NK-92 treated with Interleukin-12 subunit alpha and Interleukin-12 subunit beta, amount 100 ng/mL, for 24 hours (cell line): ENCODE measurements at places on chromosomes 7 and 10.

GRCh38 chr7:153445641-153446040 is 606.6 kb upstream of the DPP6 start:
- DNase-seq, result no peak

GRCh38 chr10:114714281-114714741 is 56.2 kb upstream of the ABLIM1 start:
- no peak for DNase-seq

GRCh38 chr7:117152213-117153007 is 170.4 kb downstream of the WNT2 start:
- no peak for DNase-seq

- DNase-seq, result no peak
These were observed 138.8 kb downstream of the CFAP58 start for GRCh38 chr10:104492329-104492940.

- DNase-seq, result no peak
These were observed 213.6 kb downstream of the DGKI start for GRCh38 chr7:137633133-137633532.

- DNase-seq, result no peak
These were observed 4.2 kb downstream of the CYTH3 start for GRCh38 chr7:6268023-6268900.

- no peak for DNase-seq
These were observed 26.6 kb upstream of the DDC start for GRCh38 chr7:50591480-50592438.

DNA sequence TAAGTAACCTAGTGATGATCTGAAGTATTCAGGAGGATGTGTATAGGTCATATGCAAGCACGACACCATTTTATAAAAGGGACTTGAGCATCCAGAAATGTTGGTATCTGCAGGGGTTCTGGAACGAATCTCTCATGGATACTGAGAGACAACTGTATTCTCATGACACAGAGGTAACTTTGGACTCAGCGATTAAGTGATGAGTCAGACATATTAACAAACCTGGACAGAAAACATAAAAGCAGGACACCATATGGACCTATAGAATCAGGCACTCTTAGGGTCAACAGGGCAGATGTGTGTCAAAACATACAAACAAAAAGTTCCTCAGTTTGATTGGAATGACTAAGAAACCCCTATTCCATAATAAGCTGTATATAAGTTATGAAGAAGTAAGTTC is 248.1 kb downstream of the ANKRD7 start:
- no peak for DNase-seq

DNA sequence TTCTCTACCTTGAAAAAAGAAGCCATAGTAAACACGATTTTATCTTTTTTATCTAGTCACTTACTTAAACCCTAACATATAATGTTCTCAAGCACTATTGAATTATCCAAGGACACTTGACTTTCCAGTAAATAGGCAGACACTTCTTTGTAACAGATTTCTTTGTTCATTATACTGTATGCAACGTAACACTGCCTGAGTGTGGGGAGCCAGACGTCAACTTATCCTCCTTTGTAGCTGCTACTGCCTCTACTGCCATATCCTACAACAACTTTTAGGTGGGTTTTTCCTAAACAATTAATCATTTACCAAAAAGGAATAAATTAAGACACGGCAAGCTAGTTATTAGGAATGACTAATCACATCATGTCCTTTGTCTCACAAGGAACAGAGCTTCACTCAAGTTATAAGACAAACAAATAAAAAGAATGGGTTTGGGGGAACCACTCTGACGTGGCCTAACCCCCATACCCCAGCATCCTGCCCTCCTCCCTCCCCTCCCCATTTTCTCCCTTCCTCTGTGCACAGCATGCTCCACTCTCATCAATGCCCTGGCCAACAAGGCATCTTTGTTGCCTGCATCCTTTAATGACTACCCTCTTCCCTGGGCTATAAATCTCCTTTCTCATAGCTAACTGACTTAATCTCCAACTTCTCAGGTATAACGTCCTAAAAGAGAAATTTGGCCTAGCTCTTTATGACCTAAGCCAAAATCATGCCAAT is 43.3 kb downstream of the DOCK4 start:
- DNase-seq, result no peak

- DNase-seq, result no peak
These were observed 33.6 kb upstream of the DNMBP start for GRCh38 chr10:100043344-100043743.

- no peak for DNase-seq
These were observed 65.3 kb downstream of the CUZD1 start for GRCh38 chr10:122780391-122780790.

GRCh38 chr7:33742521-33742920 is 162.8 kb upstream of the BMPER start:
- no peak for DNase-seq

DNA sequence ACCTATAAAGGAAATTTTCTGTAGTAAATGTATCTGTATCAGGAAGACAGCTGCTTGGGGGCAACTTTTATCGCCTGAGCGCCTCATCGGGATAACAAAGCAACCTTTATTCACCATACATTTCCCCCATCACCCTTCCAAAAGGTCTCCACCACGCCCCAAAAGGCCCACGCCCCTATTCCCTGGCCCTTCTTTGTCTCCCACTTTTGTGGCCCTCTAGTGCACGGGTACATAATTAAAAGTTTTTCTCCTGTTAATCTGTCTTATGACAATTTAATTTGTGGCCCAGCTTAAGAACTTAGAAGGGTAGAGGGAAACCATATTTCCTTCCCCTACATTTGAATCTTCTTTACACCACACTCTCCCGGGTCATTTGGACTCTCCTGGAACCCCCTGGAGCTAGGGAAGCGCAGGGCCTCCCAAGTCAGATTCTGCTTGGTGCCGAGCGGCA is 625 bp downstream of the RP9 start:
- DNase-seq, result no peak

- DNase-seq, result no peak
These were observed 75.3 kb upstream of the FOXK1 start for GRCh38 chr7:4606797-4607196.

DNA sequence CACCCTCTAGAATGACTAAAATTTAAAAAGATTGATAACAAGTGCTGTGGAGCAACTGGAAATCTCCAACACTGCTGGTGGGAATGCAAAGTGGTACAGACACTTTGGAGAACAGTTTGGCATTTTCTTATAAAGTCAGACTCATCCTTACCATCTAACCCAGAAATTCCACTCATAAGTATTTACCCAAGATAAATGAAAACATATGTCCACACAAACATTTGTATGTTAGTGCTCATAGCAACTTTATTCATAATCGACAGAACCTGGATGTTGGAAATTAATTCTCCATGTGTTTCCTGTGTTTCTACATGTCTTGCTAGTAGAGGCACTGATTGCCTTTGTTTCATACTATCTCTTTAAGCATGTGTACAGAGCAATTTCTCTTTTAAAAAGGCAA is 282.4 kb downstream of the AHR start:
- DNase-seq, result no peak

DNA sequence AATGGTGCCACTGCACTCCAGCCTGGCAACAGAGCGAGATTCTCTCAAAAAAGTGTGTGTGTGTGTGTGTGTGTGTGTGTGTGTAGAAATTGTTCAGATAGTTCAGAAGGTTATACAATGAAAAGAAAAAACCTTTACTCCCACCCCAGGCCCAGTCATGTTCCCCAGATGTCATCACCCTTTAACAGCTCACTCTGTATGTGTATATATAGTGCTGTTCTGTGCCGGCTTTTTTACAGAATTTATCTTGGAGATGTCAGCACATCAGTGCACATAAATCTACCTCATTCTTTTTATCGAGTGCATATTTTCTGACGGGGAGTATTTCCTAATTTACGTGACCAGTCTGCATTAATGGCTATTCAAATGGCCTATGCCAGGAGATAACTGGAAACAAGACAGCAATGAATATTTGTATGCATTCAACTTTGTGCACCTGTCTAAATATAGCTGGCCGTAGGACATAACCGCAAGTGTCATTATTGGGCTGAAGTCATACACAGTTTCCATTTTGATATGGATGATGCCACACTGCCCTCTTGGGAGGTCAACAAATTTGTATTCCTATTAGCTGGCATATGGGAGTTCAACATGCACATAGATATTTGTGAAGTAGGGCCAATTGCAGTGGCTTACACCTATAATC is 11.7 kb downstream of the NIPSNAP2 start:
- DNase-seq, result no peak

GRCh38 chr10:74079028-74079935 is 71.3 kb downstream of the AP3M1 start:
- no peak for DNase-seq

DNA sequence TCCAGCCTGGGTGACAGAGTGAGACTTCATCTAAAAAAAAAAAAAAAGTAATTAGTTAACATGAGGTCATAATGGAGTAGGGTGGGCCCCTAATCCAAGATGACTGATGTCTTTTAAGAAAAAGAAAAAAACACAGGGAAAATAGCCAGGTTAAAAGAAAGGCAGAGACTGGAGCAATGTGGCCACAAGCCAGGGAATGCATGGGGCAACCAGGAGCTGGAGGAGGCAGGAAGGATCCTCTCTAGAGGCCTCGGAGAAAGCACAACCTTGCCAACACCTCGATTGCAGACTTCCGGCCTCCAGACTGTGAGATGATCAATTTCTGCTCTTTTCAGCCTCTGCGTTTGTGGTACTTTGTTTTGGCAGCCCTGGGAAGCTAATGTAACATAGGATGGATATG is 121.5 kb downstream of the ITIH5 start:
- no peak for DNase-seq

- DNase-seq, result no peak
These were observed 167.0 kb upstream of the PITRM1 start for GRCh38 chr10:3339531-3339950.

GRCh38 chr7:77391230-77391629 is 24.9 kb downstream of the GSAP start:
- no peak for DNase-seq

- DNase-seq, result no peak
These were observed 14.7 kb upstream of the TNS3 start for GRCh38 chr7:47596502-47597202.

DNA sequence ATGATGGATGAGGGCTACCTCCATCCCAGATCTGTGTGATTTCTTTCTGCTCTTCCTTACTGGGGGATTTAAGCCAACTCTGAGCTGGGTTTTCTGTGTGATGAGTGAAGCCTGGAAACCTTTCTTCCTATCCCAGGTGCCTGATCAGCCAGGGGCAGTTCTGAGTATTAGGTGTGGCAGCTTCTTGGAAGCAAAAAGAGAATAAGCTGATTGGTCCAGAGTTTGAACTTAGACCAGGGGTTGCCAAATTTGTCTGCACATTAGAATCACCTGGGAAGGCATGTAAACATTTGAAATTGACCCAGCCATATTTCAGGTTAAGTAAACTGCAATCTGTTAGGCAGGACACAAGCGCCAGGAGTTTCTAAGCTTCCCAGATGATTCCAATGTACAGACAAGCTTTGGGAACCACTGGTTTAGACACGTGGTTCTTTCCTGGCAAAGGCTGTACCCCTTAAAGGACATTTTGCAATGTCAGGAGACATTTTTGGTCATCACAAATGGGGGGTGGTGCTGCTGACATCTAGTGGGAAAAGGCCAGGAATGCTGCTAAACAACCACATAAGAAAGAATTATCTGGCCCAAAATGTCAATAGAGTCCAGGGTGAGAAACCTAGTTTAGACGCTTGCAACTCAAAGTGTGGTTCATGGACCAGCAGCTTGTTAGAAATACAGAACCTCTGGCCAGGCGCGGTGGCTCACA is 160.5 kb upstream of the GHITM start:
- no peak for DNase-seq

- no peak for DNase-seq
These were observed 322.4 kb downstream of the HGF start for GRCh38 chr7:81447351-81447952.

DNA sequence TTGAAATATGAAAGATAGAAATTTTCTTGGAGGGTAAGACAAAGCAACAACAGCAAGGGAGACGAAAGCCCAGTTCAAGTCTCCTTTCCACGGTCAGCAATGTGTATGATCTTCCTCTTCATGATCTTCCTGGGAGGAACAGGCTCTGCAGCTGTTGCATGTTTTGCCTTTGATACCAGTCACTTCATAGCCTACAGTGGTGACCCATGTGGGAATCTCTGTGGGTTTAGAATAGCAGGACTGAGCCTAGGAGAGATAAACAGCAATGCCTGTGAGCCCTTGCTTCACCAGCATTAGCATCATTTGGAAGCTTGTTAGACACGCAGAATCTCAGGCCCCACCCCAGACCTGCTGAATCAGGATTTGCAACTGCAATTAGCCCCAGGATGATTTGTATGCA is 31.8 kb downstream of the STAMBPL1 start:
- DNase-seq, result no peak

GRCh38 chr7:44808914-44809393 is 12.5 kb downstream of the PPIA start:
- DNase-seq, result no peak

GRCh38 chr7:34080513-34080912 is 175.2 kb downstream of the BMPER start:
- no peak for DNase-seq

GRCh38 chr10:71797533-71798307 is 24.4 kb upstream of the VSIR start:
- no peak for DNase-seq

DNA sequence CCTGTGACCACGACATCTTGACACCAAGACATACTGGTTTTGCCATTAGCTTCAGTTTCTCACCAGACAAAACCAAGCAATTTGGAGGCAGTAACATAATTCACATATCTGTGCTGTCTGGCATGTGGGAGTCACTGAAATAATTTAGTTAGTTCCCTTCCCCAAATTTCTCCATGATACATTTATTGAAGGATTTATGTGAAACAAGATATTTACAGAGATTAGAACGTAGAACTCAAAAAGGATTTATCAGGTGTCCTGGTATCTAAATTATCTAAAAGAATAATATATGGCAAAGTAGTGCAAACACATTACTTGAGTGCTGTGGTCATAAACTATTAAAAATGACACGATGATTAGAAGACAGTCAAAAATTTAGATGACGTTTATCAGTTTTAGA is 98.7 kb downstream of the ETV1 start:
- no peak for DNase-seq

GRCh38 chr10:92111336-92111939 is 179.4 kb downstream of the CPEB3 start:
- no peak for DNase-seq

DNA sequence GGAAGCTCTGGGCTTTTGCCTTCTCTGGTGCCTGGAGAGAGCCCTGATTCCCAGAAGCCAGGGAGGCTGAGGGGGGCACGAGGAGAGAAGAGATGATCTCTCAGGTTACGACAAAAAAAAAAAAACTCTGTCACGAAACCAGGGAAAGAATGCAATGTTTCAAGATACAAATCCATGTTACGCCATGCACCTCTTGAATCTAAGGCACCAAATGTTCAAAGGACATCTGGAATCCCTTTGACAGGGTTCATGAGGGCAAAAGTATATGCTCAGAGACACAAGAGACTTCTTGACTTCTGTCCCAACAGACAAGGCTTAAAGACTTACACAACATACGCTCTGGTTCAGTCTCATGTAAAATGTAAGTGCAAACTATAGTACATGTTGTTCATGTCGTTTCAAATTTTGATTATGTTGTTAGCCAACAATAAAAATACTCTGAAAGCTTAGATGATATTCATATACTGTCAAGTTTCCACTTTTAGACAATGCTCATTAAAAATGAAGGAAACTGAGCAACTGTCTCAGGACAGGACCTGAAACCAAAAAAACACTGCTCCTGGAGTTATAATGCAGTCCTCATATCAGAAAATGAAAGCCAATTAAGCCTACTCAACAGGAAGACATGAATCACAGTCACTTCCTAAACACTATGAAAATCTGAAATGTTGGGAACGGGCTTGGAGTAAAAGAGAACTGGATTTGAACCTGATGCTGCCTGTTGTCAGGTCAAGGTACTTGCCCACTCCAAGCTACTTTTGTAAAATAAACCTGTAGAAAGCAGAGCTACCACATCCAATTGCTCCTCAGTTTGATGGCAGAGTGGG is 72.3 kb downstream of the CHCHD3 start:
- DNase-seq, result no peak

GRCh38 chr10:13327534-13327933 is 20.6 kb downstream of the SEPHS1 start:
- no peak for DNase-seq
